Hematopoietic multipotent progenitor cell (in vitro differentiated cells): ENCODE measurements at places on chromosomes 5 and 9. TPM values are rescaled to one million over a fixed set of nuclear protein-coding genes. Genes with fewer than 3 reads are reported as not detected.

GRCh38 chr9:87227456-87227855, 270.2 kb upstream of the DAPK1 start:
- no peak for DNase-seq

GRCh38 chr5:164234321-164234720, 728.9 kb downstream of the MAT2B start:
- no peak for DNase-seq

CDKN2A gene
- 0.27 TPM for total RNA-seq

NR4A3 gene
- total RNA-seq = 5.1 TPM

DNA sequence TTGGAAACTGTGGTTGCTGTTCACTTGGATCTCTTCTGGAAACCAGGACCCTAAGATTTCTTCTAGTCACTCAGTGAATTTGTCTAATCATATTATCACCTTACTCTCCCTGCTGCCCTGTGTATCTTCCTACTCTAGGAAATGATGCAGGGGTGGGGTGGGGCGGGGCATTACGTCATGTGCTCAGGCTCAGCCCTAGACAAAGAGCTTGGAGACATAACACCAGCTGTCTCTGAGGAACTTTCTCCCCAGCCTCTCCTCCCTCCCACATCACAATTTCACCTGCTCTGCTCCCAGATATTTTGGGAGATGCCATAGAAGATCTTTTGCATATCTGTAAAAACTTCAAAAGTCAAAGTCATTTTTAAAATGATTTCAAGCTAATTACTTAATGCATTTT, 470.4 kb downstream of the ZSWIM6 start:
- no peak for DNase-seq

- DNase-seq = no peak
Measured at GRCh38 chr5:168327451-168327850, 36.0 kb downstream of the WWC1 start.
